ENCODE measurements at places on chromosomes 4 and X. TPM values are rescaled to one million over a fixed set of nuclear protein-coding genes. Genes with fewer than 3 reads are reported as not detected.
A peak's percentile ranks its signal among the peaks of the same experiment; 100 is the strongest.

DNA sequence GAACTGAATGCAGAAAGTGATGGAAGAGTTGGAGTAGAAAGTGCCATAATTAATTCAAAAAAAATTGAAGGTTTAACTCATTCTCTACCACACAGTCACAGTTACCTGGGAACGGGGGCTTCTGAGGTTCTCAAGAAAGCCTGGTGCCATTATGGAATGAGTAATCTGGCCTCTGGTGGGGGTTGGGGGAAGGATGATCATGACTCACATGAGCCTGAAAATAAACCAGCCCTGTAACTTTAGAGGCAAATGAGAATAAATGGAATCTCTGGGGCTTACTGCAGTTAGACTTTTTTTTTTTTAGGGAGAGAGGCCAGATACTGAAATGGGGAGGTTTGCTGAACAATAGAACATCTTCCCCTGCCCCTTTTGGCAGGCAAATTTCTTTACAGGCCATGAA lies 55.3 kb downstream of the SOD3 start:
- H3K27me3 ChIP-seq, result no peaks in the 10 kb centered on the region
- no peak for DNase-seq
- no peak overlapping the region for H3K4me3 ChIP-seq
- H3K36me3 ChIP-seq, result no peaks in the 10 kb centered on the region
- no peaks in the 10 kb centered on the region for H3K4me1 ChIP-seq

DNA sequence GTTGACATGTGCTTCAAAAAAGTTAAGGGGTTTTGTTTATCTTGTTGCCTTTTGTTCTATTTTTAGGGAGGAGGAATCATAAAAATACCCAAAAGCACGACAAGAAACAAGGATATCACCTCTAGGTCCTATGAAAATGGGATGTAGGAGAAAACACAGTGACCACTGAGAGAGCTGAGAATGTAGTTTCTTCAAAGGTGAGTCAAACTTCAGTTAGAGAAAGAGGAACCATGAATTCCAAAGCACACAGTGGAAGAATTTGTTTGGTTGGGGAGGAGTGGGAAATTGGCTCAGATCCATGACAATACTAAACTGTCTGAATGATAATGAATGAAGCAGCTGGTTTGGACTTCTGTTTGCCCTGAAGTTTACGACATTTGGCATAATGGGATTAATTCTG lies 19.1 kb upstream of the FRYL start:
- peaks cover 9% of the 10 kb centered on the region for H3K27me3 ChIP-seq
- no peak overlapping the region for H3K4me3 ChIP-seq
- no peak overlapping the region for H3K27ac ChIP-seq
- H3K36me3 ChIP-seq, result no peaks in the 10 kb centered on the region
- no peak for DNase-seq

DNA sequence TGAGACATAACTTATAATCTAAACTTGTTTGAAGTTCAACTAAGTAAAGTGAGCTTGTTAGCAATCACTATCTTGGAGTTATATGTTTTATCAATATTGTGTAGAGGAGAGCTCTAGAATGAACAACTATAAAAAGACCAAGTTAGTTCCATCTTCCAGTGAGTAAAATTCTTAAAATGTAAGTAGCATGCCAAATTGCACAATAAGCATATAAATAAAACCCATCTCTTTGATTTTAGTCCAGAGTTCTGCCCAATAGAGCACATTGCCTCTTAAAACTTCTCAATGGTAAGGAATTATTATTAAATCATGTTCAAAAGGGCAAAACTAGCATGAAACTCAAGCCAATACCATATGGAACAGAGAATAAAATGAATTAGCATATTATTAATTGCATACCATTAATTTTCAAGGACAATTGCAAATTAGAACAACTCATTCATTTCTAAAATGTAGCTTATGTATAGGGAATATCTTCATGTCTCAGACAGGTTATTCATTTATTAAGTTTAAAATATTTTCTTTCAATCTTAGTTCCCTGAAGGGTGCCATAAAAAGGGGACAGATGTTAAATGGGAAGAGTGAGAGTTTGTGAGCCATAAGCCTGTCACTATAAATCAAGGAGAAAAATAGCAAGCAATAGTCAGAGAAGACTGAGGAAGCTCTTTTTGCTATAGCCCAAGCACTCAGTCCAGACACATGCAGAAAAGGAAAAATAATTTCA lies 507.6 kb downstream of the CENPC start:
- H3K36me3 ChIP-seq, result no peaks in the 10 kb centered on the region
- H3K27me3 ChIP-seq, result no peaks in the 10 kb centered on the region
- no peak for DNase-seq
- no peak overlapping the region for H3K27ac ChIP-seq
- H3K4me3 ChIP-seq, result no peak overlapping the region
- no peaks in the 10 kb centered on the region for H3K4me1 ChIP-seq

GRCh38 chr4:152278172-152278504 lies 257.8 kb downstream of the FBXW7 start:
- H3K27ac ChIP-seq, result no peak overlapping the region
- no peaks in the 10 kb centered on the region for H3K27me3 ChIP-seq
- H3K4me1 ChIP-seq, result peaks cover 12% of the 10 kb centered on the region

- peaks cover 21% of the 10 kb centered on the region for H3K4me1 ChIP-seq
- no peaks in the 10 kb centered on the region for H3K36me3 ChIP-seq
- peak; percentile 16 for DNase-seq
- H3K4me3 ChIP-seq, result peak overlapping the region; percentile 95
- peak overlapping the region; percentile 60 for H3K27ac ChIP-seq
Observed at GRCh38 chr4:7103607-7104365, 35.9 kb upstream of the GRPEL1 start.

- no peak overlapping the region for H3K27ac ChIP-seq
- no peaks in the 10 kb centered on the region for H3K4me1 ChIP-seq
- peaks cover 15% of the 10 kb centered on the region for H3K36me3 ChIP-seq
- no peak overlapping the region for H3K4me3 ChIP-seq
Observed at GRCh38 chrX:41137589-41137988, 52.3 kb downstream of the USP9X start.

- H3K27me3 ChIP-seq, result no peaks in the 10 kb centered on the region
- H3K4me3 ChIP-seq, result no peak overlapping the region
- no peaks in the 10 kb centered on the region for H3K4me1 ChIP-seq
- no peaks in the 10 kb centered on the region for H3K36me3 ChIP-seq
- no peak for DNase-seq
Observed at GRCh38 chrX:31060016-31060415, 11.8 kb downstream of the FTHL17 start.

DNA sequence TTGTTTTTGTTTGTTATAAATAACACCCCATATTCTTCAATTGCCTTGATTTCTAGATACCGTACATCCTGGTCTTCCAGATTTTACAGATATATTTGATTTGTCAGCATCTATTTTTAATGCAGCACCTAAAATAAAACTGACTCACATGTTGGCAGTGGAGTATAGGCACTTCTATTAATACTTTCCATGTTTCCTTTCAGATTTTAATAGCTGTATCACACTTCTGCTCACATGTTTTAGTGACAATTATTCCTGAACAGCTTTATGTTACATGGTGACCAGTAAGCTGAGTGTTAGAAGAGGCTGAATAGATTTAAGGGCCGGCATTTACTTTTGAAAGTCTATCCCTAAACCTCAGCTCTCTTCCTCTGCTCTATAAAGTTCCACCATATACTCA lies 46.1 kb downstream of the C4orf46 start:
- no peaks in the 10 kb centered on the region for H3K4me1 ChIP-seq
- H3K27me3 ChIP-seq, result peaks cover 8% of the 10 kb centered on the region
- no peak for DNase-seq
- no peaks in the 10 kb centered on the region for H3K36me3 ChIP-seq
- H3K27ac ChIP-seq, result no peak overlapping the region

Gene GC
- not detected for total RNA-seq

Gene SULT1B1
- 25.2 TPM for total RNA-seq

Gene NWD2
- not detected for total RNA-seq

Gene IL15
- 0.42 TPM for total RNA-seq

Gene TCP11X1
- not detected for total RNA-seq
